HCEC 1CT (cell line): ENCODE measurements at places on chromosomes 6 and 20.

GRCh38 chr20:32727683-32728082, 15.6 kb downstream of the COMMD7 start:
- DNase-seq = peak; percentile 79

DNA sequence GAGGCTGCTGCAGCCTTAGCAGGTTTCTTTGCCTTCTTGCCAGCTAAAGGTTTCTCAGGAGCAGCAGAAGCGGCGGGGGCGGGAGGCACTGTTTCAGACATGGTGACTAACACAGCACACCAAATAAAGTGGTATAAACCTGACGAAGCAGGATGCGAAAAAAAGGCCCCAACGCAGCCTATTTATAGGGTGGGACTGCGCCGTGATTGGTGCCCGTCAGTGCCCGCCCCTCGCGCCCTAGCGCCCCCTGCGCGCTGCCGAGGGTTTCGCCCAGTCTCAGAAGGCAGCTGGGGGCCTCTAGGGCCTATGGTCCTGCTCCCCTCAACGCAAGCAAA, 55.0 kb downstream of the TRIM38 start:
- peak; percentile 90 for DNase-seq

DNA sequence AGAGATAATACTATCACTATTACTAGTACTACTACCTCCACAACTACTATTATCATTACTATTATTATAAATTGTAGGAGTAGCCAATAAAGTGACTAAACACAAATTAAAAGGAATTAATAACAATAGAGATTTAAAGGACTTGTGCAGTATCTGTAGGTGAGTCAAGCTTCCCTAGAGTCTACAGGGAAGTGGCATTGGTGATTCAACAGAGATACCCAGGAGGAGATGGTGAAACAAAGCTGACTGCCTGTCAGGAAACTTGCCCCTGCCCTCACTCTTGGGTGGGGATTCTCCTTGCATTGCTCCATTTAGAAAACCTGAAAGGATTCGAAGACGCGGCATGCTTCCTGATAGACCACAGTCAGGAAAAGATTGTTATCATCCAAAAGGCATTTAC, 23.3 kb upstream of the BCLAF1 start:
- no peak for DNase-seq

GRCh38 chr6:152698692-152699091, 995 bp downstream of the MYCT1 start:
- no peak for DNase-seq

DNA sequence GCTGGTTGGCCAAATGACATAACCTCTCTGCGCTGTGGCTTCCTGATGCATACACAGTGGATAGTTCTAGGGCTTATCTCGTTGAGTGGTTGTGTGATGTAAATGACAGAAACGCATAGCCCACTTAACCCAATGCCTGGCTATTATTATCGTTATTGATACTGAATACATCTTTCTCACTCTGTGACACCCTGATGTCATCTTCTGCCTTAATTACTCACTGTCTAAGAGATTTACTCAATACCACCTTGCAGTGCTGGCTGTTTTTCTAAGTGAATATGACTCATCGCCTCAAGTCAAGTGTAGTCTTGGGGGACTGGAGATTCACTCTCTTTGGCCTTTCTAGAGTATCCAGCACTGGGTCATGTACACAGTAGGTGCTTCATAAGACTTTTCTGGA, 73.6 kb downstream of the NDUFAF5 start:
- DNase-seq = no peak

- no peak for DNase-seq
These were observed 150.8 kb upstream of the RNF24 start for GRCh38 chr20:4165984-4166725.

GRCh38 chr6:22673474-22673873, 104.1 kb downstream of the HDGFL1 start:
- DNase-seq = no peak

DNA sequence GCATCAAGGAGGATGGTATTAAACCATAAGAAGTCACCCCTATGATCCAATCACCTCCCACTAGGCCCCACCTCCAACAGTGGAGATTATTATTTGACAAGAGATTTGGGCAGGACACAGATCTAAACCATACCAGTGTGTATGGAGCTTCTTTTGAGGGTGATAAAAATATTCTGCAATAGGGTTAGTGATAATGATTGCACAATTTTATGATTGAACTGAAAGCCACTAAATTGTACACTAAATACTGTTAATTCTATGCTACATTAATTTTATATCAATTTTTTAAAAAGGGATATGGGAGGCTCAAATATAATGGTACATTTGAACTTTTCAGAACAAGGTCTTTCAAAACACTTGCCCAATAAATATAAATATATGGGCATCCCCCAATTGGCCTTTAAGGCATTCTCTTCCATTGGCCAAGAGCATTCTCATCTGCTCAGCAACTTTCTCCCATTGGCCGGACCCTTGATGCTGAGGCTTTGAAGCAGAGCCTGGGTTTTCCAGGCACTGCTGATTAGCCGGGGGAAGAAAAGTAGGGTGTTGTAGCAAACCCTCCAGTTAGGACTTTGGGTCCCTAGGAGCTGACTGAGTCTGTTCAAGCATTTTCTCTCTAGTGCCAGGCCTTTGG, 209.9 kb downstream of the LRFN2 start:
- no peak for DNase-seq

GRCh38 chr6:47853766-47854165, 71.9 kb downstream of the OPN5 start:
- no peak for DNase-seq
